MCF 10A (cell line): ENCODE measurements at places on chromosomes 12 and 14.

- no peak for DNase-seq
These were observed 362.0 kb downstream of the ETNK1 start for GRCh38 chr12:22986997-22987396.

DNA sequence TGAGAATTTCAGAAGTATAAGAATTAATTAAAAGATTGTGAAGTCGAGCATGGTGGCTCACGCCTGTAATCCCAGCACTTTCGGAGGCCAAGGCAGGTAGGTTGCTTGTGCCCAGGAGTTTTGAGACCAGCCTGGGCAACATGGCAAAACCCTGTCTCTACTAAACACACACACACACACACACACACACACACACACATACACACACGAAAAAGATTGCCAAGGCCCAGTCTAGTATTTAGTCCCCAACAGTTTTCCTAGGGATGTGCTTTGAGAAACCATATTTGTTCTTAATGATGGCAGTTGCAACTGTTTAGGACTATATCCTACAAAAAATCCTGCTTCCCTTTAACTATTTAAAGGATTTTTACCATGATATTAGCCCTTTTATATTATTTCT is 6.0 kb downstream of the TBK1 start:
- DNase-seq = no peak

GRCh38 chr14:57833323-57833722 is 32.6 kb downstream of the SLC35F4 start:
- DNase-seq = peak; percentile 99

DNA sequence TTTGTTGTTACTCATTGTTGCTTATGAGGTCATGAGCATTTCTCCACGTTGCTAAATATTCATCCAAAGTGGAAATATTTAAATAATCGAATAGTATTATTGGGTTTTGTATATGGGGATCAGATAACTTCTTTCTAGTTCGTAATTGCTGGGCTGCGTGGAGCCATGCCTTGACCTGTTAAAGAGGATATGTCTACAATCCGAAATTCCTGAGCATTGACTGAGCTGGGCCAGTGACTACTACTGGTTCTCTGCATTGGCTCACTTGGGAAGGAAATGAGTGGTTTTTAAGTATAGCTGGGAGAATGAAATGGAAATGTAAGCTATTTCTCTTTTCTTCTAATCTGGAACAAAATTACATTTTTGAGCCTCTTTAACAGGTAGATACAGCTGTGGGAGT is 163.2 kb downstream of the RPL10L start:
- DNase-seq = no peak

GRCh38 chr12:48201091-48201490 is 2.0 kb downstream of the OR10AD1 start:
- no peak for DNase-seq

DNA sequence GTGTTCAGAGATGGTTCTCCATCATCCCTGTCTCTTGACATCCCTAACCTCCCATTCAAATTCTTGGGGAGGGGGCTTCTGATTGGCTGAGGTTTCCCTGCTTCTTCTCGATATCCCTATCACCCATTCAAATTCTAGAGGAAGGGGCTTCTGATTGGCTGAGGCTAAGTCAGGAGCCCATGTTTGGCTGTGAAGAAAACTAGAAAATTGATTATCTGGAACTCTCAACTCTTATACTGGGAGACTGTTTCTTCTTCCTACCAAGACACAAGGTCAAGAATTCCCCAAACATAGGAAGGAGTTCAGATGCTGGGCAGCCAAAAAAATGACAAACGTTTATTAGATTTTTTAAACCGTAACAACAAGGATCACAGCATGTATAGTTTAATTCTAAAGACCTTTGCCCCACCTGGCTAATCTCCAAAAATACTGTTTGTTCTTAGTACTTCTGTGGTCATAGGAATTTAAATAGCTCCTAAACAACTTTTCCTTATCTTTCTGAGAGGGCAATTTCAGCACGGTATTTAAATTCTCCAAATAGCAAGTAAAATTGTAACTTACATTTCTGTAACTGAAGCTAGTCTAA is 26.4 kb downstream of the SPIC start:
- DNase-seq = peak; percentile 20

GRCh38 chr14:80136358-80136757 is 74.9 kb downstream of the DIO2 start:
- peak; percentile 81 for DNase-seq
